ENCODE measurements at places on chromosomes 3 and 15.

GRCh38 chr3:194003114-194004057, 132.6 kb upstream of the HES1 start:
- no peak for DNase-seq

DNA sequence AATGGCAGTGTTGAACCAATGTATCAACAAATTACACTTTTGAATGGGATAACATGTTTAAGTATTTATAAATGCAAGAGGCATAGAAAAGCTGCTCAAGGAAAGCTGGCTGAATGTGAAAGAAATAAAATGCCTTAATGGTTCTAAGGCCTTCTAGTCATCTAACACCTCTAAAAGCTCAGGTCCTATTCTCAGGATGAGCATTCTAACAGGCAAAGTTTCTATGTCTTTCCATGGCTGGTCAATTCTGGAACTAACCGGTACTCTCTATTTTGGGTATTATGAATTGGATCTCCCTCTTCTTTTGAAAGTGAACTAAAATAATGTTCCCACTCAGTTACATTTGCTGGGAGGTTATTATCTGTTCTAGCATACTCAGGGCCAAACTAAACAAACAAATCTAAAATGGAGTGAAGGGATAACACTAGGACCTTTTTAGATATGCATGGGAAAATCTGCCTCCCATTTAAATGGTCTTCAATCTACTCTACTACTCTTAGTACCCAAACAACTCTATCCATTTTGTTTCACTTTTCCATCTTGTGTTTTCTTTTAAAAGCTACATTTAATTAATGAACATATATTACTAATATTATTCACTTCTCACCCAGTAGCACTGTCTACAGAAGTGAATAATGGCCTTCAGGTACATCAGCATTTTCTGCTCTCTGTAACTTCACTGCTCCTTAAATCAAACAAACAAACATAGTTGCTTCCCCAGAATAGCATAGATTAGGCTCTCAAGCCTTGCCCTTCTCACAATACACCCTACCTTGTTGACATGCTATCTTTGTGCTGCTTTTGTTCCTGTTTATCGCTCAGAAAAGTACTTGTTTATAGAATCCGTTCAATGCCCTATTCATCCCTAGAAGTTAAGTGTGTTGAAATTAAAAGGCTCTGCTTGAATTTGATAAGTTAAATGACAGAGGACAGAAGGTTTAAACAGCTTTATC, 46.4 kb downstream of the CBLB start:
- DNase-seq = no peak

- DNase-seq = no peak
Observed at GRCh38 chr3:27310688-27311087, 58.5 kb downstream of the NEK10 start.

DNA sequence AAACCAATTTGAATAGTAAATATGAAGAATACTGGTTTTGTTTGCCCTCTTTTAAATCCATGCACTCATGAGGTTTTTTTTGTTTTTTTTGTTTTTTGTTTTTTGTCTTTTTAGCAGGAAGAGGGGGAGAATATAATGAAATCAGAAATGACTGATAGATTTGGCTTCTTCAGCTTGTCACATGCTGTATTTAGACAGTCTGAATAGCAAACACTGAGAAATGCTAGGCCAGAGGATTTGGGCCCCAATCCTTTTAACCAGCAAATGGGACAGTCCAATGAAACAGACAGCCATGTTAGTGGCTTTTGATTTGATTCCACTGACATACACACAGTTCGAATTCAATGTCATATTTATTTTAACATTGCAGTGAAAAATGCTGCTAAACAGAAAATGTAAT, 14.2 kb upstream of the CEP152 start:
- DNase-seq = no peak

- no peak for DNase-seq
Observed at GRCh38 chr15:90343302-90343790, 8.7 kb upstream of the ZNF774 start.
